LHCN-M2 (cell line): ENCODE measurements at places on chromosomes 16 and 17. TPM values are rescaled to one million over a fixed set of nuclear protein-coding genes. Genes with fewer than 3 reads are reported as not detected.

GRCh38 chr16:27273670-27274423 lies 5.3 kb upstream of the NSMCE1 start:
- DNase-seq = peak; percentile 39

GRCh38 chr17:10021272-10021984 lies 116.4 kb upstream of the RCVRN start:
- no peak for DNase-seq

- DNase-seq = peak; percentile 71
Measured at GRCh38 chr17:7843536-7844291, 9.7 kb downstream of the KDM6B start.

Gene SMIM36
- total RNA-seq = not detected in 2 replicates

DNA sequence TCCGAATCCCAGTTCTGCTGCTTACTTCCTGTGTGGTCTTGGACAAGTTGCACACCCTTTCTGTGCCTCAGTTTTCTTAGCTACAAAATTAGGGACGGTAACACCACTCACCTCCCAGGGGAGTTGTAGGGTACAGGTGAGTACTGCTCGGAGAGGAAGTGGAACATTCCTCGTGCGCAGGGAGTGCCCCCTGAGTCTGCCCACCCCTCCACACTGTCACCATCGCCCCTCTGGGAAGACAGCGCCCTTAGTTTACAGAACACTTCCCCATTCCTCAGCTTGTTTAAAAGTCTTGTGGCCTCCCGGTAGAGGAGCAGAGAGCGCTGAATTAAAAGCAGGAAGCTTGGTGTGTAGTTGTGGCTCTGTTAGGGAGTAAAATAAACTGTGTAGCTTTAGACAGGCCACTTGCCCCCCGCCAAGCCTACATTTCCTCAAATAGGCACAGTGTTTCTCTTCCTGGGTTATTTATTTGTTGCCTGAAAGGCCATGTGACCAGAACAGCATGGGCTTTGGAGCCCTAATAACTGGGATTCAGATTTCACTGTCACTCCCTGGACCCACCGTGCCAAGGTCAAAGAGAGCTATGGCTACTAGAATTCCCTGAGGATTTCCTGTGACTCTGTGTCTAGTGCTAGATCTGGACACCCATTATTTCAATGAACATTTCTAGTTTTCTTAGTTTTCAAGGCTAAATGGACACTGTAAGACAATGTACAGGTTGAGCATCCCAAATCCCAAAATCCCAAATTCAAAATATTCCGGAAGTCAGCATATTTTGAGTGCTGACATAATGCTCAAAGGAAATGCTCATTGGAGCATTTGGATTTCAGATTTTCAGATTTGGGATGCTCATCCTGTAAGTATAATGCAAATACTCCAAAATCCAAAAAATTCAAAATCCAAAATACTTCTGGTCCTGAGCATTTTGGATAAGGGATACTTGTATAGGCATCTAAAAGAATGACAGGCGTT lies 372.5 kb downstream of the SNX29 start:
- no peak for DNase-seq

GRCh38 chr17:66673668-66674276 lies 161.1 kb upstream of the CACNG5 start:
- DNase-seq = peak; percentile 70

DNA sequence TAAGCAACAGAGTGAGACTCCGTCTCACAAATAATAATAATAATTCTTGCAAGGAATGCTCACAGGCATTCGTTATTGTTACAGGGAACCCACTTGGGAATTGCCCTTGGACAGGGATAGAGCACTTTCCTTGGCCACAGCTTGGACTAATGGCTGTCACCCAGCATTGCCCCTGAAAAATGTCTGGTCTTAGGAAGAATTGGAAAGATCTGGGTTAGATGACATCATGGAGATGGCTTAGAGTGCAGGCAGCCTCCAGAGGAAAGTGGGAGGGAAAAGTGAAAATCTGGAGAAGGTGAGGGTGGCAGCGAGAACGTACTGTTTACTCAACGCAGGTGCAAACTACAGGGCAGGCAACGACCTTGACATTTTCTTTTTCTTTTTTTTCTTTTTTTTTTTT lies 59.3 kb upstream of the MRTFB start:
- DNase-seq = no peak
